ENCODE measurements at places on chromosomes 2 and 18.

DNA sequence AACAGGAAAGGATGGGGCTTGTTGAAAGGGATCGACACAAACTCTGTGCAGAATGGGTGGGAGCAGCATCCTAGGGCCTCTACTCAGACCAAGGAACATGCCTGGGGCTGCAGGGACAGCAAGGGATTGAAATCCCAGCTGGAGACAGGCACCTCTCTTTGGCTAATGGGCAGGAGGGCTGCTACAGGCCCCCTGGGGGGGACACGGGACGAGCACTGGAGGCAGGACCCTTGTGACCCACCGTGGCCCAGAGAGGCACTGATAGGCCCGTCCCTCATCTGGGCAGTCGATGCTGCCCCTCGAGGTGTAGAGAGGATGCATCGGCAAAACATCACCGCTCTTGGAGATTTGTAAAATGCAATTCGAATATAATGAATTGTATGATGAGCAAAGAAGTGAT lies 5.1 kb downstream of the HS1BP3 start:
- no peak for DNase-seq

DNA sequence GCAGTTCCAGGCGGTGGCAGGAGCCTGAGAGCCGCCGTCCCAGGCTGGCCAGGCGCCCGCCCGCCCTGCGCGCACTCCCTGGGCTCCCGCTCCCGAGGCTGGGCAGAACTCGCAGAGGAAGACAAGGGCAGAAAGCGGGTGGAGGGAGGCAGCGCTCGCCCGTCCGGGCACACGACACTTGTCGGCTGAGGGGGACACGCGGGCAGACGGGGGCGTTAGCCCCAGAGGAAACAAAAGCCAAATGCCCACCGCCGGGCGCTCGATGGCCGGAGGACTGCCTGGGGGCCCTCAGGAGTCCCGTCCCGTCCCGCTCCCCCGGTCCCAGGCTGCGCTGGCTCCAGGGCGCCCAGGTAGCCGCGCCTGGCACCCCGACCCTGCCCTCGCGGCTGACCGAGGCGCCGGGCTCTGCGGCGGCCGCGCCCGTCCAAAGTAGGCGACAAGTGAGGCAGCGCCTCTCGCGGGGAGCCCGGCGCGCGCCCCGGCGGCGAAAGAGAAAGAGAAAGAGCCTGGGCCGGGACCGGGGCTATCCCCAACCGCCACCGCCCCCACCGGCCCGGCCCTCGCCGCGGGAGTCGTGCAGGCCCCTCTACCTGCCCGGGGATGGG lies 491 bp downstream of the L3MBTL4 start:
- no peak for DNase-seq

- DNase-seq, result no peak
These were observed 228.4 kb downstream of the CMPK2 start for GRCh38 chr2:6637330-6637729.

- DNase-seq, result no peak
These were observed 39.4 kb upstream of the MAP4K3 start for GRCh38 chr2:39476524-39476923.

DNA sequence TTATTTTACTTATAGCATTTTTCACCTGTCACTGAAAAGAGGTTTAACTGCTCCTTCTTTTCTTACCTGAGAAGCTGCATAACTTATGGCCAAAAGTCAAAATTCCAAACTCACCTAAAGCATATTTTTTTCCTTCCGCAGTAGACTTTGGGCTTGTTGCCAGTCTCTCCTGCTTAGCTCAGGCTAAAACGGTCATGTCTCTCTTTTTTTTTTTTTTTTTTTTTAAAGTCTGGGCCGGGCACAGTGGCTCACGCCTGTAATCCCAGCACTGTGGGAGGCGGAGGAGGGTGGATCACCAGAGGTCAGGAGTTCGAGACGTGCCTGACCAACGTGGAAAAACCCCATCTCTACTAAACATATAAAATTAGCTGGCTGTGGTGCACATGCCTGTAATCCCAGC lies 113.5 kb downstream of the RTN4 start:
- no peak for DNase-seq

All from esophagus squamous epithelium (tissue), 5 donors.